ENCODE measurements at places on chromosomes 16 and 17. TPM values are rescaled to one million over a fixed set of nuclear protein-coding genes. Genes with fewer than 3 reads are reported as not detected.

Gene HSPB9
- total RNA-seq = not detected

Gene PYCARD
- total RNA-seq = 43.2 TPM

Gene SEC14L5
- 0.02 TPM for total RNA-seq

Gene PIMREG
- 47.4 TPM for total RNA-seq

Gene TIMP2
- total RNA-seq = 199 TPM

Gene STAC2
- 2.9 TPM for total RNA-seq

Measured in A549 treated with Mapracorat at 1 μM for 4 hours (cell line).